Naive thymus-derived CD8-positive, alpha-beta T cell (primary cell): ENCODE measurements at places on chromosomes 4 and X. TPM values are rescaled to one million over a fixed set of nuclear protein-coding genes. Genes with fewer than 3 reads are reported as not detected.

DNA sequence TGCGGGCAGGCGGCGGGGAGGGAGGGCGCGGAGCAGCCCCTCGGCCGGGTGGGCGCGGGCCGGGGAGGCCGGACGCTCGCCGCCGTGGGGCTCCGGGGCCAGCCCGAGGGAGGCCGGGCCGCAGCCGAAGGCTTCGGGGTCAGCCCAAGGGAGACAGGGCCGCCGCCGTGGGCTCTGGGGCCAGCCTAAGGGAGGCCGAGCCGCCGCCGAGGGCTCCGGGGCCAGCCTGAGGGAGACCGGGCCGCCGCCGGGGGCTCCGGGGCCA is 251 bp downstream of the KIAA0232 start:
- no peak for DNase-seq

RHOXF1 gene
- 0.33 TPM for polyA plus RNA-seq

FAM193A gene
- 4.3 TPM for polyA plus RNA-seq

ABLIM2 gene
- polyA plus RNA-seq, result 0.57 TPM

- no peak for DNase-seq
These were observed 11.5 kb downstream of the CPLX1 start for GRCh38 chr4:814312-814850.

FAM236B gene
- polyA plus RNA-seq, result not detected

ANK2 gene
- not detected for polyA plus RNA-seq

GRCh38 chr4:181289198-181289597 is 954.0 kb upstream of the TENM3 start:
- DNase-seq, result no peak

INTS6L gene
- 7.4 TPM for polyA plus RNA-seq

GRCh38 chr4:156408749-156409148 is 455.1 kb upstream of the CTSO start:
- DNase-seq, result no peak

GRCh38 chr4:41281038-41281634 is 24.4 kb downstream of the UCHL1 start:
- peak; percentile 9 for DNase-seq

DNA sequence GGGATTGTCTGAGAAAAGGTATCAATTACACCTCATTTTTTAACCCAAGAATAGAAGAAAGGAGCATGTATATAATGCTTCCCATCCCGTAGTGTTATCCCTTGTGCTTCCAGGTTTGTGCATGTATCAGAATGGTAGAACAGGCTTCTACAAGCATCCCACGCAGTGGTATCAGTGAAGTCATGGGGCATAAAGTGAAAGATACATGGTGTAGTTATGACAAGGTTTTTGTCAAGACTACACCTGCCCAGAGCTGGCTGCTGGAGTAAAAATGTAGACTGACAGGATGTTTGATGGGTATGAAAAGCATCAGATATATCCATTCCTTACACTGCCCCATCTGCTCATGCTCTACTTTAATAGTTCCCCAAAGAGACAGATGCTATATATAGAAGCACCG is 9.5 kb downstream of the TLR1 start:
- DNase-seq, result no peak
